ENCODE measurements at places on chromosomes 5 and 9. TPM values are rescaled to one million over a fixed set of nuclear protein-coding genes. Genes with fewer than 3 reads are reported as not detected.

PLK2 gene
- 230 TPM for total RNA-seq

LIFR gene
- total RNA-seq: 16.6 TPM

DNA sequence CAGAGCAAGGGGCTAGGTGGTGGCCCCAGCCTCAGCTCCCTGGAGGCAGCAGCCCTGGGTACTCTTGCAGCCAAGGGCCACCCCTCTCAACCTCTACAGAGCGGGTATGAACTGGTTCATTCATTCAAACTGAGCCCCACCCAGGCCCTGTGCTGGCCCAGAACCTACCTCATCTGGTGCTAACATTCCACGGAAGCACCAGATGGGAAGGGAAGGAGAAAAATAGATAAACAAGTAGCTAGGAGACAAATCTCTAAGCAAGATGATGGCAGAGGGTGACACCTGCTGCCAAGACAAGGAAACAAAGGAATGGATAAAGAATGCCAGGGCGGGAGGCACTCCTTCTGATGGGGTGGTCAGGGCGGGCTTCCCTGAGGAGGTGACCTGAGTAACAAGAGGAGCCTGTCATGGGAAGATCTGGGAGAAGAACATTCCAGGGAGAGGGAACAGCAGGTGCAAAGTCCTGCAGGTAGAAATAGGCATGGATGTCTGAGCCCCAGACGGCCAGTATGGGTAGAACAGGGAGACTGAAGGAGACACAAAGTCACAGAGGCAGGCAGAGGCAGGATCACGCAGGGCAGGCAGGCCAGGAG, 6.1 kb downstream of the ST6GALNAC4 start:
- peak; percentile 52 for DNase-seq

GRCh38 chr5:19630876-19631275, 357.1 kb downstream of the CDH18 start:
- DNase-seq: no peak
